ENCODE measurements at places on chromosomes 4 and X.

- DNase-seq, result no peak
Measured at GRCh38 chr4:3809028-3809427, 42.8 kb downstream of the ADRA2C start.

DNA sequence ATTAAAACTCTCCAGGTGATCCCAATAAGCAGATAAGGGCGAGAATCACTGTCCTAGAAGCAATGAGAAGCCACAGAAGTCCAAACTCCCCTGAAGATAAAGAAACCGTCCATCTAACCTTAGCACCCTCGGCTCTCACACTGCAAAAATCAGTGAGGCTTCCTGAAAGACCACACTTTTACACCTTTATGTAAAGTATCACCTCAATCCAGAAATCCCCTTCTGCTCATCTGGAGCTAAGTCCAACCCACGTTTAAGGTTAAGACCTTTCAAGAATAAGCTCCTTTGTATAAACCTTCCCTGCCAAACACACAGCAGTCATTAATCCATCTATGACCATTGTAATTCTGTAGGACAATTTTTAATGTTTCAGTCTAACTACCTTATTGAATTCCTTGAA, 41.7 kb downstream of the LIN54 start:
- no peak for DNase-seq

DNA sequence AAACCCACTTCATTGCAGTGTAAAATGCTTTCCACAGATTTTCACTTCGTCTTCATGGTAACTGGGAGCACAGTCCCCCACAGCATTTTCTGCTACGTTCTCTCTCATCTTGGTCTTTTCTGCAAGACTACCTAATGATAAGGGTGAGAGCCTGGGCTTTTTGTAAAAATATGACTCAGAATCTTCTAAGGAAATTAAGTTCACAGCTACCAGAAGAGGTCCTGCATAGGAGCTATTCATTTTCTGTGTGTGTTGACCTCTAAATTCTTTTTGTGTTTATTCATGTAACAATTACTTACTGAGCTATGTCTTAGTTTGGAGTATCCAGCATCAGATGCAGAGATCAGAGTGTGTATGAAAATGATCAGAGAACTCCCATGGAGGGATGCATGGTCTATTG, 192.2 kb downstream of the CPEB2 start:
- DNase-seq, result no peak

DNA sequence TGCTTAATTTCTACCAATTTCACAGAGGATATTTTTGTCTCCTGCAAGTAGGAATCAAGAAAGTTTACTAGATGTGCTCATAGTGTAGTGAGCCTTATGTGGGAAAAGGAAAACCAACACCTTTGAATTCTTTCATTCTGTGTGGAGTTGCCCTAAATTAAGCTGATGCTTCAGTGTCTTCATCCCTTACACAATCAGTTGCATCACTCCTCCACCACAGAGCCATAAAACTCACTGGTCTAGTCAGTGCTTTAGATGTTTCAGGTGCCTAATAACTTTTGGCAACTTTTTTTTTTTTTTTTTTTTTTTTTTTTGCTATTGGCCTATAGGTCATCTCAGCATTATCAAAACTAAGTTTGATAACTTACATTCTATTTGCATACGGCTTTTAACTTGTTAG, 41.5 kb downstream of the HHIP start:
- DNase-seq, result no peak

DNA sequence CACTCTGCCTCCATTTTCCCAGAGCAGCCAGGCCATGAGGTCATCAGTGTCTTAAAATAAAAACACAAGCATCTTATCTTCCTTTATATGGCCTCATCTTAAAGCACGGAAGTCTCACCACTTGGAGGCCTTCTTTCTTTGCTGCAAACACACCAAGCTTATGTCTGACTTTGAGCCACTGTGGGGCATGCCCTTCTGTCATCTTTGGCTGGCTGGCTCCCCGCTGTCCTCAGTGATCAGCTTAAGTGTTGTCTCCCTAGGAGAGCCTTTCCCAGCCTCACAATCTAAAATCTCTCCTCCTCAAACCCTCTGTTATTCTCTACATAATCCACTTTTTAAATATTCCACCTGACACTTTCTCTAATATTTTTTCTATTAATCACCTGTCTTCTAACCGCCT, 191.6 kb upstream of the TTC29 start:
- DNase-seq, result no peak

- DNase-seq, result no peak
Measured at GRCh38 chr4:68576272-68577125, at the start of gene UGT2B17. UGT2B17 (minus strand) TSS chr4:68576322; CDS start chr4:68568484, 7,838 bp downstream.

- DNase-seq, result no peak
Measured at GRCh38 chr4:140070973-140071372, 83.0 kb downstream of the MAML3 start.

Data from upper lobe of right lung (tissue), 1 donor.